ENCODE measurements at places on chromosomes 2 and 18.

GRCh38 chr18:79528846-79529245 is 133.1 kb downstream of the NFATC1 start:
- DNase-seq = peak; percentile 18

DNA sequence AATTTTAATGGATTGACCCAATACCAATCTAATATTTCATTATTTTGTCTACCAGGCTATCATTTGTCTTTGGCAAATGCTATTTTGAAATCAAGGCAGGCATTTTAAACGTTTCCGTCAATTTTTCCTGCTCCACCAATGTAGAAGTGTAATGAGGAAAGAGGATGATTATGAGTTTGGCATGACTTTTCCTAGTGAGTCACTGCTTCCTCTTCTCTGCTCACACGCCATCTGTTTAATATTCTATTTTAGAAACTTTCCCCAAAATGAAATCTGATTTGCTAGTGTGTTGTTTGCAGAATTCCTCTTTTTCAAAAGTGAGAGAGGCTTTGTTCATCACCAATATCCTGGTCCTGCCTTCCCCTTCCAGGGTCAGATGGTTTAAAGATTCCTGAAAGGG is 42.5 kb upstream of the PID1 start:
- peak; percentile 63 for DNase-seq

DNA sequence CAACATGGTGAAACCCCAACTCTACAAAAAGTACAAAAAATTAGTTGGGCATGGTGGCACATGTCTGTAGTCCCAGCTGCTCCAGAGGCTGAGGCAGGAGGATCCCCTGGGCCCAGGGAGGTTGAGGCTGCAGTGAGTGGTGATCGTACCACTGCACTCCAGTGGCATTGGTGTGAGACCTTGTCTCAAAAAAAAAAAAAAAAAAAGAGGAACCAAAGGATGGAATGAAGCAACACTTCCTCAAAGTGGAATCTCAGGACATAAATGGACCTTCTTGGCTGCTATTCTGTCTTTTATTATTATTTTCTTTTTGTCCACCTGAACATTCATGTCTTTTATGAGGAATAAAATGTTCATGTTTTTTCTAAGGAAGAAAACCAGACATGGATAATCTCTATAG is 13.7 kb downstream of the GEMIN6 start:
- DNase-seq = no peak

- no peak for DNase-seq
Measured at GRCh38 chr18:70376914-70377258, 88.0 kb downstream of the SOCS6 start.

- DNase-seq = peak; percentile 96
Measured at GRCh38 chr2:157830696-157831570, 45.2 kb downstream of the ACVR1 start.

GRCh38 chr18:46278481-46279465 is 174.6 kb downstream of the HAUS1 start:
- peak; percentile 45 for DNase-seq

- no peak for DNase-seq
Measured at GRCh38 chr2:38174131-38174530, 98.2 kb upstream of the CYP1B1 start.

- peak; percentile 84 for DNase-seq
Measured at GRCh38 chr2:17580319-17580715, 39.8 kb downstream of the VSNL1 start.

DNA sequence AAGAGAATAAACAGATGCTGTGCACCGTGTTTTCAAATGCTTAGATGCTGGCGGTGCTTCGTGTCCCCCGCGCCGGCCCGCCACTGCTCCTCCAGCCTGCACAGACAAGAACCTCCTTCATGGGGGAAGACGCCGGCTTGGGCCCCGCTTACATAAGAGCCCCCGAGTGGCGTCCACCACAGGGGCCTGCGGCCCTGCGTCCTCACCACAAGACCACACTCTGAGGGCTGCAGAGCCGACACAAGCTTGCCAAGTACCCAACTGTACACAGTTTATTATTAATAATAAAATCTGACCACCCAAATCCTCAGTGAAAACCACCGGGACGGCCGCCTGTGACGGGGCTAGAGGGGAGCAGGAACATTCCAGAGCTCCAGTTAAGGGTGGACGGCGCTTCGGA is 232.2 kb downstream of the HDAC4 start:
- no peak for DNase-seq

GRCh38 chr2:81872006-81872405 is 1567.5 kb upstream of the LRRTM1 start:
- DNase-seq = peak; percentile 0

DNA sequence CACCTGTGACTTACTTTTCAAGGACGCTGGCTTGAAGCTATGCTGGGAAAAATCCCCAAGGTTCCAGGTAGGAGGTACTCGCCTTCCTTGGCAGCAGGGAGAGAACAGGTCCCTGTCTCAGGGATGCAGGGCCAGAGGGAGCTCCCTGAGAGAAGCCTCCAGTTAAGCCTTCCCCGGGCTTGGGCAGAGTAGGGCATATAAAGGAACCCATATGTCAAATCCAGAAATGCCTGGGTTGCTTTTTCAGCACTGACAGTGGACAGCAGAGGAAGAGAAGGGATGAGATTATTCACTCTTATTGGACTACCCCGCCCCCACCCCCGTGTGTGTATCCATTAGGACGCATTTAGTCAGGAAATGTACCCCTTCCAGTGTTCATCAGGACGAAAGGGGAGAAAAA is 89.3 kb upstream of the TEX51 start:
- no peak for DNase-seq

DNA sequence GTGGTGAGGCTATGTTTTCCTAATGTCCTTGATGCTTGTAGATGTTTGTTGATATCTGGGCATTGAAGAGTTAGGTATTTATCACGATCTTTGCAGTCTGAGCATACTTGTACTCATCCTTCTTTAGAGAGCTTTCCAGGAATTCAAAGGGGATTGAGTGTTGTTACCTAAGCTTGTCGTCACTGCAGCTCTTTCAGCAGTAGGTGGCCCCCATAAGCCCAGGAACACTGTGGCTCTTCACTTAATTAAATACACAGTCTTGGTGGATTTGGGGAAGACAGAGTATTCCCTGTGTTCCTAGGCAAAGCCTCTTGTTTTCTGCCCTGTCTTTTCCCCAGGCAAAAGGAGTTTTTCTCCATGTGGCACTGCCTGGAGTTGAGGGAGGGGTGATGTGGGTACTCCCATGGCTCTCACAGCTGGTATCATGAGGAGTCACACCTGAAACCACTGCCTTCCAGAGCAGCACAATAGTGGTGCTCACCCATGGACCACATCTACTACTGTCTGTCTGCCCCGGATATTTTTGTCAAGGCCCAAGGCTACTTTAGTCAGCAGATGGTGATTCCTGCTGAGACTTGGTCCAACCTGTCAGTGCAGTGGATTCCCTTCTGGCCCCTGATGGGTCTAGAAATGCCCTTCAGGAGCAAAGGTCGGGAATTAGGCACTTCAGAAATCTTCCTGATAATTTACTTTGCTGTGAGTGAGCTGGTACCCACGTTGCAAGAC is 95.7 kb downstream of the GALNT13 start:
- peak; percentile 13 for DNase-seq

DNA sequence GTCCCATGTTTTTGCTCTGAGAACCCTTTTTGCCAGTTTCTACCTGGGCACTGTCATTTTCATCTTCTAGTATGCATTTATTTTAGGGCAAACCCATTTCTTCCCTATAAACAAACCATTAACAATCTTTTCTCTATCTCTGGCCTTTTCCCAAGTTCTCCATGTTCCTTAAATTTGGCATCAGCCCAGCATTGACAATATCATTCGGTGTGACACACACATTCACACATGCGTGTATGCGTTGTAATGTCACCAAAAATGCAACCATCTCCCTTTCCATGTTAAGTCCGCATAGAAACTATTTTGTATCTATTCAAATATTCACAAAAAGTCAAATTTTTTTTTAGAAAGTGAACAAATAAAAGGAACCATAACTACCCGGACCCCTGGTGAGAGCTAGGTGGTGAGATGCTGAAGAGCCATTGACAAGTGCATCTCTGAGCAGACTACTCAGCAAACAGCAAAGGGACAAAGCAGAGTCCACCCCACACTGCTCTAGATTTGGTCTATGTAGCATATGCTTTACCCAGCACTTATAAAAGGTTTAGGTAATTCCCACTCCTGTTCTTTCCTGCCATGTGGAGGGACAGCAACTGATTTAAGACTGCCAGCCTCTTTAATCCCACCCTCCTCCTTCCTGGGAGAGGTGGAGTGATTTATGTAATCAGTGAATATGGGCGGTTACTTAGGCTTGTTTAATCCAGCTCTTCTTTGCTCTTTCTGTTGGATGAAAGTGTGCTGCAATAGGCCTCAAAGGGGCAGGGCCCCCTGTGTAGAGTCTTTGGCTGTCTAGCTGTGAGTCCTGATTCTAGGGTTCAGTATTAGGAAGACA is 124.1 kb downstream of the METTL8 start:
- no peak for DNase-seq

GRCh38 chr2:30178618-30179434 is 32.0 kb downstream of the YPEL5 start:
- DNase-seq = peak; percentile 71

DNA sequence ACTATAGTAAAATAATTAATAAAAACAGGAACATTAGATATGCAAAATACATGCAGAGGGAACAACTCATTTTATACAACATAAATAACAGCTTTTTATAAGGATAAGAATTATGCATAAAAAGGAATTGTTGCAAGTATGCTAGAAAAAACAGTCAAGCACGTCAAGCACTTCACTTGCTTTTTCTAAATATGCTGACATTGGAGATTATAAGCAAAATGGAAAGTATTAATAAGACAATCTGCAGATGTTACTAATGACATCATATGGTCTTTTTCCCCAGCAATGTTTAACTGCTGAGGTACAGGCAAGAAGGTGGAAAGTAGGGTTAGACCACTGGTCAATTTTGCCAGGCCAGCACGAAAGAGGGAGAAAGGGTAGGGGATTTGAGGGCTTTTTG is 111.7 kb downstream of the HIBCH start:
- DNase-seq = no peak

GRCh38 chr2:28633204-28633603 is 118.4 kb upstream of the PPP1CB start:
- no peak for DNase-seq

DNA sequence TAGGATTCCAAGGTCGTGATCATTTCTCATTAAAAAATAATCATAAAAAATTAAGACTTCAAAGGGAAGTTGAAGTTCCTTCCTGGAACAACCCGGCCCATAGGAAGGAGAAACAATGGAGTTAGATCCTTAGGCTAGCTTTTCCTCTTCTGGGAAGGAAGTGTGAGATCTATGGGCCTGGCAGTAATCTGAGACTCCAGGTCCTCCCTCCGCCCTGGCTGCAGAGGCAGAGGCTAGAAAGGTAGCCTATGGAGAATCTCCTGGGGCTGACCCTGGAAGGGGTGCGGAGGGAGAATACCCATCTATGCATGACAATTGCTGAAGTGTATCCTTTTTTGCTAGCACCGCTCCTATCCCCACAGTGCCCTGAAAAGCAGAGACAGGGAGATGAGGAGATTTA is 37.9 kb downstream of the TRIB2 start:
- no peak for DNase-seq

- no peak for DNase-seq
Measured at GRCh38 chr18:25233528-25234321, 118.2 kb downstream of the ZNF521 start.

DNA sequence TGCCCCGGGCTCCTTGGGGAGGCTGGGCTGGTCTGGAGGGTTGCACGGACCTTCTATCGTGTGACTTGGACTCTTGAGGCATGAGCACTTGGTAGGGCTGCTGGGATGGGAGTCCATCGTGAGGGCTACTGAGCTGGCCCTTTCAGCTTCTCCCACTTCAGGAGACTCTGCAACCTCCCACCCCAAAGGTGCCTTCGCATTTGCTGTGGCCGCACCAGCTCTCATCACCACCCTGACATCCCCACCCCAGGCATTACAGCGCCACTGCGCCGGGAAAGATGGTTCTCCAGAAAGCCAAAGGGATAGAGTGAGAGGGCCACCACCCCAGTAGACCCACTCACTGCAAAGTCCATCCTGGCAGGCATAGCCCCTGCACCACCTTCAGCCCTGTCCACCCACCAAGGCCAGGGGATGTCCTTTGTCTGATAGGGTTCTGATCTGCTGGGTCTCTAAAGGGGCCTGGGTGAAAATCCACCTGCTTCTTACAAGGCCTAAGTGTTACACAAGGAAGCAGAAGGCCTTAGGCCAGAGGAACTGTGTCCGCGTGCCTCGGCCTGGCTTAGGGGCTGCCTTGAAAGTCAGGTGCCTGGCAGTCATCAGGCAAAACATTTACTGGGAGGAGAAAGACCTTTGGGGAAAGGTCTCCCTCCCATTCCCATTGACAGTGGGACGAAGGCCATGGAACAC is 5.1 kb downstream of the EHD3 start:
- no peak for DNase-seq

DNA sequence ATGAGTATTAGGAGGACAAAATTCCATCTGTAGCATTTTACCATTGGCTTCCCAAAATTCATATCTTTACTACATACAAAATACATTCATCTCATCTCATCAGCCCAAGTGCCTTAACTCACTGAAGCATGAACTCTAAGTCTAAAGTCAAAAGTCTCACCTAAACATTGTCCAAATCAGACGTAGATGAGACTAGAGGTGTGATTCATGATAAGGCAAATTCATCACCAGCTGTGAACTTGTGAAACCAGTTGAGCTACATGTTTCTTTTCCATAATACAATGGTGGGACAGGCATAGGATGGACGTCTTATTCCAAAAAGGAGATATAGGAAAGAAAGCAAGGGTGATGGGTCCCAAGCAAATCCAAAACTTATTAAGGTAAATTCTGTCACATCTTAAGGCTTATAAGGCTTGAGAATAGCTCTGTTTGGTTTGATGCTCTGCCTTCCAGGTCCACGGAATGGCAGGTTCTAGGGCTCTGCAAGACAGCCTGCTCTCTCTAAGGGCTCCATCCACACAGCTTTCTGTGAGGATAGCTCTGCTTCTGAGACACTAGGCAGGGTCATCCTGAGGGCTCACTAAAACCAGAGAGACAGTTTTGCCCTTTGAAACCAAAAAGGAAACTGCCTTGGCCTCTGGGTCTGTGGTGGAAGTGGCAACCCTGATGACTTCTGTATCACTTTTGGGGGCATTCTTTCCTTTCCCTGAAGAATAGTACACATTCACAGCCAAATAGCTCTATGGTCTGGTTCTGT is 9.6 kb downstream of the IFIH1 start:
- peak; percentile 89 for DNase-seq

GRCh38 chr2:219658874-219659273 is 31.4 kb downstream of the SLC4A3 start:
- DNase-seq = peak; percentile 21

GRCh38 chr2:217658806-217659205 is 344.0 kb downstream of the TNS1 start:
- DNase-seq = no peak

GRCh38 chr2:28377984-28378678 is 14.5 kb upstream of the FOSL2 start:
- DNase-seq = peak; percentile 95

DNA sequence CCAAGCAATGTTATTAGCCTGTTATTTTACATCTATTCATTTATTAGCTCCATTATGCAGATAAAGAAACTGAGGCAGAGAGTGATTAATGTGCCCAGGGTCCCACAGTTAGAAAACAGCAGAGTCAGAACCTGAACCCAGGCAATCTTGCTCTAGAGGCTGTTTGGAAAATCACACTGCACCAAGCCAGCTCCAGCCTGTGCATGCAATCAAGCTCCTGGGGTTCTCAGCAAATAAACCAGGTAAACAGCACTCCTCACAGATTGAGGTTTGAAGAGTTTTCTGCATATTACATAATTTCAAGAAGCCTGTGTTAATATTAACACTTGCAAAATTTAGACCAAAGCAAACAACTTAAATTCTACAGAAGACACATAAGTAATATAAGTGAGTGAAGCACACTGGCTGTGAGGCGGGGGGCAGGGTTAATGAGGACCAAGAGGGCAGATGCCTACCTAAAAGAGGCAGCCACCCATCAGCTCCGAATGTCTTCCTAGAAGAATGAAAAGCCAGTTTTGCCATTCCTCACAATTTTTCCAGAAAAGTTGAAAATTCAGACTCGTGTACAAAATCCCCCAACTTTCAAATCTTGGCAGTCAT is 35.4 kb downstream of the CACNB4 start:
- DNase-seq = no peak
